HTR-8/SVneo (cell line): ENCODE measurements at places on chromosomes 2 and 18.

- DNase-seq, result no peak
Measured at GRCh38 chr18:38318416-38318815, 752.8 kb upstream of the CELF4 start.

- DNase-seq, result no peak
Measured at GRCh38 chr2:186714611-186715010, 20.8 kb downstream of the FAM171B start.

DNA sequence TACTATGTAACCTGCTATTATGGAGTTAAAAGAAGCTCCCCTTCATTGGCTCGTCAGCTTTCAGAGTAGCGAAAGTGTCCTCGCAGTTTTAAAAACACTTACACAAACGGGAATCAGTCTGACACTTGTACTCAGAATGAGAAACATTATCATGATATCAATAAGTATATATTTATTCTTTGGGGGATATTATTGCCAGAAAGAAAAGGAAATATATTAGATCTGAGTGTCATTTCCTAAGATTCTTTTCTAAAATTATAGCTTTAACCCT lies 584.5 kb downstream of the ZEB2 start:
- DNase-seq, result no peak

- no peak for DNase-seq
Measured at GRCh38 chr2:222842491-222843174, 18.2 kb upstream of the ACSL3 start.

GRCh38 chr2:62296034-62296831 lies 100.3 kb downstream of the B3GNT2 start:
- DNase-seq, result no peak

GRCh38 chr2:159506764-159507440 lies 109.4 kb downstream of the BAZ2B start:
- DNase-seq, result no peak

- DNase-seq, result no peak
Measured at GRCh38 chr2:19899985-19900930, 1.5 kb downstream of the TTC32 start.

DNA sequence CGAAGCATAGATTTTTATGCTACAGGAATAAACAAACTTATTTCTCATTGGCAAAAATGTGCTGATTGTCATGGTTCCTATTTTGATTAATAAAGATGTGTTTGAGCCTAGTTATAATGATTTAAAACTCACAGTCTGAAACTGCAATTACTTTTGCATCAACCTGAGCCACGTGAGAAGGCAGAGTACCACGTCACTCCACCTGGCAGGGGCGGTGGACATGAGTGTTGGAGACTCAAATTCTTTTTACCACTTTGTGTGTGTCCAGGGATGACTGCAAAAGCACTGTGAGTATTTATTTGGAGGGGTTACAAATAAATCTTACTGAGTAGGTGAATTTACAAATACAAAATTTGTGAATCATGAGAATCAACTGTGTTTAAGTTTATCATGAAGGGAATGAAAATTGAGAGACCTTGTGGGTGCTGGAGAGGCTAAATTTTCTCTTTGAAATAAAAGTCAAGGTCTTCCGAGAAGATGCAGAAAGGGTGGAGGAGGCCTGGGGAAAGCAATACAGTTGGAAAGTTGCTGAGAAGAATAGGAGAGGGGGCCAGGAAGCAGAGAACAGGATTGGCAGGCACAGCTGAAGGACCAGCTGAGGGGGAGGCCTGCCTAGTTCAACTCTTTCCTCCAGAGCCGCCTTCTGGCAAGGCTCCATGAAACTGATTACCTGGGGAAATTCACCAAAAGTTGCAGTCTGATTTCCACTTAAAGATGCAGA lies 316.4 kb downstream of the MYCN start:
- no peak for DNase-seq

DNA sequence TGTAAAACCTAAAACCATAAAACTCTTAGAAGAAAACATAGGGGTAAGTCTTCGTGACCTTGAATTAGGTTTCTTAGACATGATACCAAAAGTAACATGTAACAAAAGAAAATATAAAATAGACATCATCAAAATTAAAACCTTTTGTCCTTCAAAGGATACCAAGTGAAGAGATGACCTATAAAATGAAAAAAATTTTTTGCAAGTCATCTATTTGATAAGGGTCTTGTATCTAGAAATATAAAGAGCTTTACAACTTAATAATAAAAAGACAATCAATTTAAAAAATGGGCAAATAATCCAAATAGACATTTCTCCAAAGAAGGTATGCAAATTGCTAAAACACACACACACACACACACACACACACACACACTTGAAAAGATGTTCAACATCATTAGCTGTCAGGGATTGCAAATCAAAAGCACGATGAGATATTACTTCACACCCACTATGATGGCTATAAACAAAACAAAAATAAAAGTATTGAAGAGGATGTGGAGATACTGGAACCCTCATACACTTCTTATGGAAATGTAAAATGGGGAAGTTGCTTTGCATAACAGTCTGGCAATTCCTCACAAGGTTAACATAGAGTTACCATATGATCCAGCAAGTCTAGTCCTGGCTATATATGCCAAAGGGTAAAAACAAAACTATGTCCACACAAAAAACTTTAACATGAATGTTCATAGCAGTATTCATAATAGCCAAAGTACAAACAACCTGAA lies 23.3 kb downstream of the SPDYA start:
- DNase-seq, result no peak

GRCh38 chr18:27005589-27005988 lies 140.1 kb upstream of the AQP4 start:
- DNase-seq, result no peak

DNA sequence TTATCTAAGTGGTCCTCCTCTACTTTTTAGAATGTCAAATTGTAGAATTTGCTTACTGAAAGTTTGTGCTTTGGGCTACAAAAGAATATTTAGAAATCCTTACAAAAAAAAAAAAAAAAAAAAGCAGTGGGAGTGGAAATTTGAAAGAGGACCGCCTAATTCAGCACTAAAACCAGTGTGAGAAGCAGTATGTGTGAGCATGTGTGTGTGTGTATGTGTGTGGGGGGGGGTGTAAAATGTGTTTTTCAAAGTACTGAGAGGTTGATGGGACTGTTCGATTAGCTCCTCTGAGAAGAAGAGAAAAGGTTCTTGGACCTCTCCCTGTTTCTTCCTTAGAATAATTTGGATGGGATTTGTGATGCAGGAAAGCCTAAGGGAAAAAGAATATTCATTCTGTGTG lies at the start of gene VIT:
VIT (plus strand) TSS at position 175 of the 400 bp plus-strand sequence. CDS start 19,664 bp downstream, outside the sequence.
- DNase-seq, result no peak

DNA sequence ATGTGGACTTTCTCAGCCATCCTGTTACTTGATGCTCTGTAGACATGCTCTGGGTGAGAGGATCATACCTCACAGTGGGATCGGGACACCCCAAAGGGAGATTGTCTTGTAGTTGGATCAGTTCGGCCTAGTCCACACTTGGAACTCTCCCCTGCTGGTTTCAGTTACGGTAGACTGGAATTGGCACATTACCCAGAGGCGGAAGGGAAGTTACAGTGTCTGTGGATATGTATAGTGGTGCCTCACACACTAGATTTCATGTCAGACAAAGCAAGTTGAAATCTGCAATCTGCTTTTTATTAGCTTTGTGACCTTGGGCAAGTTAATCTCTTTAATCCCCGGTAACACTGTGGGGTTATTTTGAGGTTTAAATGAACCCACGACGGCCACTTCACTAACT lies 16.2 kb upstream of the CTAGE1 start:
- no peak for DNase-seq

DNA sequence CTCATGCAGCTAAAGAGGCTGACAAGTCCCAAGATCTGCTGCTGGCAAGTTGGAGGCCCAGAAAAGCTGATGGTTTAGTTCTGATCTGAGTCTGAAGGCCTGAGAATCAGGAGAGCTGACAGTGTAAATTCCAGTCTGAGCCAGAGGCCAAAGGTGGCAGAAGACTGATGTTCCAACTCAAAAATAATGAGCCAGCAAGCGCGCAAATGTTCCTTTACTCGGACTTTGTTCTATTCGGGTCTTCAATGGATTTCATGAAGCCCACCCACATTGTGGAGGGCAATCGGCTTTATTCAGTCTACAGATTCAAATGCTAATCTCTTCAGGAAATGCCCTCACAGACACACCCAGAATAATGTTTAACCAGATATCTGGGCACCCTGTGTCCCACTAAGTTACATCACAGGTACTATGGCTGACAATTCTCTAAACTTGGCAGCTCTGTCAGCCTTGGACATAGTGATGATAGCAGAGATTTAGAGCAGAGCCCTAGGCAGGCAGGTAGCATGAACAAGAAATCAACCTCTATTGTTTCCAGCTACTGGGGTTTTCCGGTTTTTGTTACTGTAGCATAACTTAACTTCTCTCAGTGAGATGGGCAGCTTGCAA lies 318.5 kb downstream of the HRH4 start:
- DNase-seq, result no peak

DNA sequence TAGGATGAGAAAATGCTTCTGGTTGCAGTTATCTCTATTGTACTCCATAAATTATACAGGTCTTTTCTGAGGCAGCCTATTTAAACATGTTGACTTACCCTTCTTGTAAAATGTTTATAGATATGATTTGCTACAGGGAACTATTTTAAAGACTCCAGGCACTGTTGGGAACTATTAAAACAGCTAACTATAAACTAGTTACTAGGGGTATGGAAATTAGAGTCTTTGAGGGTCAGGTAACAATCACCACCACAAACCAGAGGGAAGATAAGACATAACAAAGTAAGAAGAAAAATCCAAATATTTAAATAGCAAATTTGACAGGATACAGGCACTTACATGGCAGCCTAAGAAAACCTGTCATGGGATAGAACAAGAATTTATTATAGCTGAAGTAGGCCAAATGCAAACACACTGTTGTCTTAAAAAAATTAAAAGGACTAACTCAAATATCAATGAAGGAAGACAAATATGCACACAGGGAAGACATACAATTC lies 251.0 kb upstream of the CWC22 start:
- no peak for DNase-seq

GRCh38 chr18:28281400-28281799 lies 104.5 kb upstream of the CDH2 start:
- no peak for DNase-seq

GRCh38 chr2:208529796-208530195 lies 123.2 kb downstream of the PTH2R start:
- no peak for DNase-seq

DNA sequence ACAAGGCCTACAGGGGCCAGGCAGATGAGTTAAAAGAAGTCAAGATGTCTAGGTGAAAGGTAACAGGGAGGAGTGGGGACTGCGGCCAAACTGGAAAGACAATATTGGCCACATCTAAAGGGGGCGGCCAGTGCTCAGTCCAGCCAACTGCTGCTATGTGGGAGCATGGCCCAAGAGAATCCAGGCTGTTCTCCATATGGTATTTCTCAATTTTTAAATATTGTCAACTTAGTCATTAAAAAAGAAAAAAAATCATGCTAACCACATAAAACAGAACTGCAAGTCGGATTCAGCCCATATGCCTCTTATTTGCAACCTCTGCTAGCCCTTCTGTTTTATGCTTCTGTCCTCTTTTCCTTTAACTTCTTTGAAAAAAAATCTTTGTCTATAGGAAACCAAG lies 14.8 kb downstream of the TRABD2A start:
- DNase-seq, result no peak

DNA sequence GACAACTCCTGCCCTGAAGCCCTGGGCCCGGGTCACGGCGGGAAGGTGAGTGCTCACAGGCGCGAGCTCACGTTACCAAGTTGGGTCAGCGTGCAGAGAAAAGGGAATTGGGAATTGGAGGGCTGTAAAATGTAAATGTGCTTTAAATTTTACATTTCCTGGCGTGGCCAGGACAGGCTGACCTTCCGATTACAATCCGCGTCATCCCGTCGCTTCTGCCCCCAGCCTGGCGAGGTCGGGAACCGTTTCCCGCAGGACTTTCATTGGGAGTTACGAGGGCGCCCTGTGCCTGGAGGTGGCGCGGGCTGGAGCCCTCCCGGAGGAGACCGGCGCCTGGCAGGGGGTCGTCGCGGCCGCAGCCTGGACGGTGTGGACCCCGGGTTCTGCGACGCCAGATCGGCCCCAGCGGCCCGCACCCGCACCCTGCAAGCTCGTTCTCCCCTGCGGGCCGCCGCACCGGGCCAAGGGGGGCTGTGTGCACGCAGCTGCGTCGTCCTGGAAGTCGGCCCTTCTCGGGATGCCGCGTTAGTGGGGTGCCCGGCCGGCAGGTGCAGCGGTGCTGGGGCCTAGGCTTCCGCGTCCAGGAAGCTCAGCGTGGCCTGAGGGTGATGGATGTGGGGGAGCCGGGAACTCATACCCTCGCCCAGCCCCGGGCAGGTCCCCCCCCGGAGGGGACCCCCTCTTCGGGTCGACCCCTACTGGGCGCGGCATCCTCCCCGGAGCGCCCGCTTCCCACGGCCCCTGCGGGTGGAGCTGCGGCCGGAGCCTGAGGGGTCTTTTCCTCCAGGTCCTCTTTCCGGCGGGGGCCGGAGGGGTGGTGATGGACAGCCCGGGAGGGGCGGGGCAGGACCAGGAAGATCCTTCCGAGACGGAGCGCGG lies 63.9 kb downstream of the LRRFIP1 start:
- DNase-seq, result peak; percentile 89

DNA sequence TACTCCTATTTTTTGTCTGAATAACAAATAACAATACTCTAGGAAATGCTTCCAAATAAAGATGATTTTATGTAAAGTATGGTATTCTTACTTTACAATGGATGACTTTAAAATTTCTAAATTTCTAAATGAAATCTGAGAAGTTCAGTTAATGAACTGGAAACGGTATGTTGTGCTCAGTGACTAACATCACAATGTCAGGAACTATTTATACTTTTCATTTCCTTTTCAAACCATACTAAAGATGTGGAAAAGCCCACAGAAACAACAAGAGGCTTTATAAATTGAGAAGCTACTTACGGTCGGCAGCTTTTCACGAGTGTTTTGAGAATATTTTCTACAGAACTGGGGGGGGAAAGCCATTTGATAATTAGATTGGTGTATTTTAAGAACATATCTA lies 31.1 kb downstream of the PSME4 start:
- no peak for DNase-seq
